ENCODE measurements at places on chromosomes 16 and 17.
A peak's percentile ranks its signal among the peaks of the same experiment; 100 is the strongest.

GRCh38 chr17:4394208-4395110 lies 28.0 kb upstream of the UBE2G1 start:
- no peak for DNase-seq

- no peak for DNase-seq
Measured at GRCh38 chr17:9273428-9274391, 252.4 kb downstream of the NTN1 start.

DNA sequence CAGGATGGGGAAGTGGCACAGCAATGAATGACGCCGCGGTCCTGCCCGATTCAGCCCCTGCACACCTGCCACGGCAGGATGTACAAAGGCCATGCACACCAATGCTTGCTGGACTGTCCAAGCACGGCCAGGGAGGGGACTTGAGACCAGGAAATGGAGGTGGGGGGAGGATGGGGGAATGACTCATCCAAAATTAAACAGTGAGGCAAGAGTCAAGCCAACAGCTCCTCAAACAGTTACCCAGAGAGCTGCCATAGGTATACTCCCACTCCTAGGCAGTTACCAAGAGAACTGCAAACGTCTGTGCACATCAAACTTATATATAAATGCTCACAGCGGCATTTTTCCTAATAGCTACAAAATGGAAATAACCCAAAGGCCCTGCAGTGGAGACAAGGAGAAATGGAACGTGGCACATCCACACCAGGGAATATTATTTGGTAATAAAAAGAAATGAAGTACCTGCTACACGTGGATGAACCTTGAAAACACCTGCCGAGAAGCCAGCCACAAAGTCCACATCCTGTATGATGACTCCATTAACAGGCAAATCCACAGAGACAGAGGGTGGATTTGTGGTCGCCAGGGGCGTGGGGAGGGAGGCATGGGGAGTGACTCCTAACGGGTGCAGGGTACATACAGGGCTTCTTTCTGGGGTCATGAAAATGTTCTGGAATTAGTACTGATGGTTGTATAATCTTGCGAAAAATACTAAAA lies 54.1 kb downstream of the VAC14 start:
- DNase-seq = no peak

- DNase-seq = no peak
Measured at GRCh38 chr17:28396635-28397239, 9.3 kb downstream of the SLC46A1 start.

- DNase-seq = no peak
Measured at GRCh38 chr17:1724869-1725641, 551 bp downstream of the WDR81 start.

DNA sequence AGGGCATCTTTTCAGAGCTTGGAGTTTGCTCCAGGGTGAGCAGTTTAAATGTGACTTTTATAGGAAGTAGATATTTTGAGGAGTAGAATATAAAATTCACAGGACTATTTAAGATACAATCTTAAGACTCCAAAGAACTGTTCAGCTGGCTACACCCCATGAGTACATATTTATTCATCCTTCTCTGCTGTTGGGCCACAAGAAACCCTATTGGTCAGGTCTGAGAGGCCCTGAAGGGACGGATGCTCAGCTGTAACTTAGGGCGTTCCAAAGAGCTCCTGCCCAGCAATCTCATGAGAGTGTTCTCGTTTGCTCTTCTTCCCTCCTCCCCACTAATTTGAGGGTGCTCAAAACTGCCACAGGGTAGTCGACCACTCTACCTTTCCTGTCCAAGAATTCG lies 7.3 kb downstream of the ST6GALNAC2 start:
- no peak for DNase-seq

DNA sequence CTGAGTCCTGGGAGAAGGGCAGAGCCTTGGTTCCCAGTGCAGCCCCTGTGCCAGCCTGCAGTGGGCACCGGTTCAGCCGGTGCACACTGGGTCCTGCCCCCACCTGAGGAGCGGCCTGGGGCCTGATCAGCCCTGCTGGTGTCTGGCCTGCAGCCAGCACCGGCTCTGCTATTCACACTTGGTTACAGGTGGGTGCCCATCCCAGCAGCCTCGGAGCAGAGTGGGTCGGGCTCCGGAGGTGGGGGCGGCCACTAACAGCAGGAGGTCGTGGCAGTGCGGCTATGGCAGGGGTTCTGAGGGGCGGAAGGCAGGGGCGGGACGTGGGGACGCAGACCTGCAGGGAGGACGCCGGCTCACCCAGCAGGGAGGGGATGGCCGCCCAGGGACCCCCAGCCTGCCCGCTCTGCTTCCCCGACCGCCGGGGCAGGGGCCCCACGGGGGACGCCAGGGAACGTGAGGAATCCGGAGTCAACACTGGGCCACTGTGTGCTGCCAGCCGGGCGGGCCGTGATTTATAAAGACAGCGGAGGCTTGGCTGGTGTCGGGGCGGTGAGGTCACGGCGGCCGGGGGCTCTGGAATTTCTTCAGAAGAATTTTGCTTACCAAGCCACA lies 20.3 kb downstream of the METRNL start:
- DNase-seq = no peak

GRCh38 chr16:89410794-89411309 lies 79.5 kb downstream of the ANKRD11 start:
- DNase-seq = peak; percentile 63

- peak; percentile 75 for DNase-seq
Measured at GRCh38 chr17:75113798-75114551, 4.2 kb downstream of the ARMC7 start.

DNA sequence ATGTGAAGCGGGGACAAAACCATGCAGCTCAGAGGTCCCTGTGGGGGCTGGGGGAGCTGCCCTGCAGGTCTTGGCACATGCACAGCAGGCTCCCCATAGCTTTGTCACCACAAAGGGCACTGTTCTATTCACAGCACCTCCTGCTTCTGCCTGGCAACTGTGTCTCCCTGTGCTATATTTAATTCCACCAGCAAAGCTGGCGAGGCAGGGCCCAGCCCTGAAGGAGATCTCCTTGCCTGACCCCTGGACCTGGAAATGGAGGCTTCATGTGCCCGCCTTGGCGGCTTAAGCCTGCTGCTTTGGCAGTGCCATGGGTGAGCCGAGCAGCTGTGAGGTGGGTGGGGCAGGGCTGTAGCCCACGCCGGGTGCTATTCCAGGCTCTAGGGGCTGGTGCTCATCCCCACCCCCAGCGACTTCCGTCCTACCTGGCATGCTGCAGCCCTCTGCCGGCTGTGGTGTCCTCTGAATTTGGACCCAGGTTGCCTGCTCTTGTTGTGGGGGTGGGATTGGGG lies 6.8 kb downstream of the LDHD start:
- no peak for DNase-seq

DNA sequence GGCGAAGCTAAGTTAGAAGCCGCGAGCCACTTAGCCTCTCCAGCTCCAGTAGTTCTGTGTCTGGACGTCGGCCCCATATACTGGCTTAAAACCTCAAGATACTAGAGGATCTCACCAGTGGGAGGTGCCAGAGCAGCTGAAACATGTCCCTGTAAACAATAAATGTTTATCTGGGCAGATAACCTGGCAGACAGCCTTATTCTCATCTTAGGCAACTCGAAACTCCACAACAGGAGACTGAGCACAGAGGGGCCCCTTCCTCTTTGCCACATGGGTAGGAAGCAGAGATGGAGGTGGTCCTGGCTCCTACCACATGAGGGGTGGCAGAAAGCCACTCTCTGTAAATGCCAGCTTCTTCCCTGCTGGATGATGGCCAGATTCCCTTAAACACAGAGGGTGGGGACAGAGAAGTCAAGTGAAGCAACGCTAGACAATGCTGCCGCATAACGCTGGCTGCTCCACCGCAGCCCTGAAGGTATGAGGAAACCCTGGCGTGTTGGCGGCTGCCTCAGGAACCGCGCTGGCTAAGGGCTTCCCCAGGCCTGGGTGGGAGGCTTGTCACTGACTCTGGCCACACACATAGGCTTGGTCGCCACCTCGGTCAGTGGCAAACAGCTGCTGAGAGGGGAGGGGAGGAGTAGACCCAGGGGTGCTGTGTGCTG lies 67.9 kb downstream of the HIC1 start:
- no peak for DNase-seq

DNA sequence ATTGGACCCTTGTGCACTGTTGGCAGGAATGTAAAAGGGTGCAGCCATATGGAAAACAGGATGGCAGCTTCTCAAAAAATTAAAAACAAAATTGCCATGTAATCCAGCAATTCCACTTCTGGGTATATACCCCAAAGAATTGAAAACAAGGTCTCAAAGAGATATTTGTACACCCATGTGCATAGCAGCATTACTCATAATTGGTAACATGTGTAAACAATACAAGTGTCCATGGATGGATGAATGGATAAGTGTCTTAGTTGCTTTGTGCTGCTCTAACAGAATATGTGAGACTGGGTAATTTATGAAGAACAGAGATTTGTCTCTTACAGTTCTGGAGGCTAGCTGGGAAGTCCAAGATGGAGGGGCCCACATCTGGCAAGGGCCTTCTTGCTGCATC lies 3.8 kb upstream of the RUNDC3A start:
- no peak for DNase-seq

DNA sequence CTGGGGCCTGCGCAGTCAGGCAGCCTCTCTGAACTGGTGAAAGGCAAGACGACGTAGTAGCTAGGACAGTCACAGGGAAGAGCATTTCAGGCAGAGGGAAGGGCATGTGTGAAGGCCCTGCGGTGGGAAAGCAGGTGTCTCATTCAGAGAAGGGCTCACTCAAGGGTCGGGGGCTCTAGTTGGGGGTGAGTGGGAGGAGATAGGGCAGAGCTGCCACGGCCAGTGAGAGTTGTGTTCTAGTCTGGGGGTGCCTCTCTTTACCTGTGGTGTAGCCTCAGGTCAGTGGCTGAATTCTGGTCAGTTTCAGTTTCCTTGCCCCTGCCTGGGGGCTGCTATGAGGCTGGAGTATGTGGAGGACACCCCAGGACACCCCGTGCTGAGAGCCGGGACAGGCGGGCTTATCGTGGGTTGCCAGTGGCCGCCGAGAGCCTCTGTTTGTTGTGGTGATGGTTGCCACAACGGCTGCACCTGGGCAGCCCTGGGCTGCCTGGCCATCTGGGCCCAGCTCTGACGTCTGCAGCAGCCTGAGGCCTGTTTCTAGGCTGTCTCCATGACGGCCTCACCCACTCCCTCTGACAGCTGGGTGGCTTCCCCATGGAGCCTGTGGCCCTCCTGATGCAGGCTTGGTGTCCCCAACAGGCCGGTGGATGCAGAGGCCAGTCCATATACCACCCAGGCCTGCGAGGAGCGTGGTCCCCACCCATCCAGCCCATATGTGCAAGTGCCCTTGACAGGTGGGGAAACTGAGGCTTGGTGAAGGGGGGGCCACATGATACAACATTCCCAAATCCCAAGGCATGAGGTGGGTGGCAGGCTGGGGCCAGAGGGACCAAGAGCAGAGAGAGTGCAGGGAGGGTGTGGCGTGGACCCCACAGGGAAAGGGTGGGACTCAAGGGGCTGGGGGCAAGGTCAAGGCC lies 10.8 kb downstream of the MAP2K3 start:
- DNase-seq = no peak

GRCh38 chr17:61393904-61394629 lies 5.6 kb upstream of the TBX2 start:
- DNase-seq = no peak

- DNase-seq = no peak
Measured at GRCh38 chr16:86990451-86990850, 326.7 kb downstream of the C16orf95 start.

DNA sequence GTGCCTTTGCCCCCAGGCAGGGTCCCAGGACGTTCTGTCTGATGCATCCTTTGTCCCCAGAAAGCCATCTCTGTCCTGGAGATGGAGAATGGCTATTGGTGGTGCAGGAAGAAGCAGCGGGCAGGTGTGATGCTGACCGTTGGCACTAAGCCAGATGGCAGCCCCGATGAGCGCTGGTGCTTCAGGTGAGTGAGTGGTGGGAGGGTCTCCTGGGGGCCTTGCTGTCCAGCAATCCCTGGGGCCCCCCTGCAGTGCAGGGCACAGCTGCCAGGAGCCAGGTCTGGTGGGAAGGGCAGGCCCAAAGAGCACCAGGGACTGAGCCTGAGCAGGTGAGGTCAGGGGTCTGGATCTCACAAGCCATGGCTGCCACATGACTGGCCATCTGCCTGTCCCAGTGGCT lies 18.1 kb downstream of the TRPV2 start:
- no peak for DNase-seq

GRCh38 chr16:30761427-30761927 lies 385 bp downstream of the CFAP119 start:
- no peak for DNase-seq

- peak; percentile 55 for DNase-seq
Measured at GRCh38 chr16:3971261-3971660, 90.7 kb upstream of the CREBBP start.

Measured in amniotic stem cell (primary cell).